ENCODE measurements at places on chromosomes 6 and 20.

- no peak for DNase-seq
Observed at GRCh38 chr6:3351829-3352524, 93.2 kb downstream of the PSMG4 start.

DNA sequence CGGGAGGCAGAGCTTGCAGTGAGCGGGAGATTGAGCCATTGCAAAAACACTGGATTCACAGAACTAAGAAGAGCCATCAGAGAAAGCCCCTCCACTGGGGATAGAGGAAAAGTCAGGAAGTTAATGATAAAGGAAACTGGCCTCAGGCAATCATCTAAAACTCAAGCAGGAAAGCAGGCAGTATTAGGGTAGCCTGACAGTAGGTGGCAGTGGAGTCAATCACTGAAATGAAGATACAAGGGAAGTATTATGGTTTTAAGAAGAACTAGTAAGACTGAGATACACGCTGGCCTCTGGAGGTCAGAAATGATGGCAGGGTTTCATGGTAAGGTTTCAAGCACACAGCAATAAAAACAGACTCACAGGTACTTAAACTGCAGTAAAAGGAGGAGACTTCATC is 578.3 kb downstream of the HACE1 start:
- no peak for DNase-seq

DNA sequence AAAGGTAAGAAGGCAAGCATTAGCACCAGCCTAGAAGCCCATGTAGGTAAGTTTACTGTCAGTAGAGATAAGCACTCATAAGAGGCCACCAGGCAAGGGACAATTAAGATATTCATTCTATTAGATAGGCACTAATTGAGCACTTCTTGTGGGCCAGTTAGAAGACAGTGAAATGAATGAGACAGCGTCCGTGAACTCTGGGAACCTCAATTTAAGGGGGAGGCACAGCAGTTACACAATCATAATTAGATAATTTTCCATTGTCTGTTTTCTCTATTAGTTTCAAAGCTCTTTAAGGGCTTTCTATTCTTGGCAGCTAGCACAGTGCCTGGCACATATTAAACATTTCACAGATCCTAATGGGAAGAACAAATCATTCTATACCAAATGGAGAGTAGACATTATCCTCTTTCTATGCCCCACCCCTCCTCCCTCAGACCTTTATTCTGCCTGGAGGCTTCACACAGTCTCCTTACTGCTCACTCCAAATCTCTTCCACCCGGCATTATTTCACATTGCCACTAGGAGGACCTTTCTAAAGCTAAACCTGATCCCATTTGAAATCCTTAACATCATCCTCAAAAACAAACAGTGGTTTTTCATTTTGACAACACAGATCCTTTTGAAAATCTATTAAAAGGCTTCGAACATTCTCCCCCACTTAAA is 529.6 kb downstream of the ADGRB3 start:
- DNase-seq = no peak

GRCh38 chr20:50310673-50311051 is 120.0 kb downstream of the CEBPB start:
- no peak for DNase-seq

GRCh38 chr6:41498968-41499599 is 47.1 kb upstream of the FOXP4 start:
- no peak for DNase-seq

Data from stimulated activated CD4-positive, alpha-beta T cell treated with anti-CD3 and anti-CD28 coated beads, Interleukin-1b, Interleukin-23, amount 100 ng/mL, for 1 hour (primary cell).